Inflammatory macrophage treated with lipopolysaccharide for 4 hours (primary cell): ENCODE measurements at places on chromosomes 11 and 22.
A peak's percentile ranks its signal among the peaks of the same experiment; 100 is the strongest.

GRCh38 chr11:66335531-66336233, 552 bp downstream of the RIN1 start:
- no peak for DNase-seq

- DNase-seq: peak; percentile 10
These were observed 11.7 kb downstream of the APIP start for GRCh38 chr11:34904421-34904955.

DNA sequence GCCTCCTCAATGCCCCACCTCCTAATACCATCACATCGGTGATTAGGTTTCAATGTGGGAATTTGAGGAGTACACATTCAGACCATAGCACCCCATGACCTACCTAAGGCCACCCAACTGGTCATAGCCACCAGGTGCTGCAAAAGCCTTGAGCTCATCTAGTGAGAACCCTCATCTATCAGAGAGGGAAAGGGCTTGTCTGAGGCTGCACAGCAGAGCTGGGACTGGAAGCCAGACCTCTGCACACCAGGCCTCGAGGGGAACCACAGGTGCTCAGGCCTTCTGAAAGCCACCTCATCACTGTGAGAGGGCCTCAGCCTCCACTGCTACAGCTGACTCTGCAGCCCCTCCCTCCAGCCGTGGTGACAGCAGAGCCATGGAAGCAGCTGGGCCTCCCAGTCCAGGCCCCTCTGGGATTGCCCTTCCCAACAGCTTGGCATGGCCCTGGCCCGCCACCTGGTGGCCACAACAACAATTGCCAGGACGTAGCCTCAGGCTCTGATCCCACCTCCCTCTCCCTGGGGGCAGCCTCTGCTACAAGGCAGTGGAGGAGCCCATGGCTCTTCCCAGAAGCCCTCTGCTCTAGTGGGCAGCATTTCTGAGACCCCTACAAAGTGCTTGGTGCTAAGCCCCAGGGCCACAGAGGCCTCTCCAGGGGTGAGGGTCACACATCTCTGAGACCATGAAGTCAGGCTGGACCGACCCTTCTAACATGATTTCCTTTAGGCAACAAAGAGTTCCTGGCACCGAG, 41.0 kb upstream of the PRDM11 start:
- DNase-seq: peak; percentile 61

- no peak for DNase-seq
These were observed 77.9 kb downstream of the SIK3 start for GRCh38 chr11:117020287-117020686.

- no peak for DNase-seq
These were observed 1.2 kb downstream of the EPS8L2 start for GRCh38 chr11:706957-707816.

DNA sequence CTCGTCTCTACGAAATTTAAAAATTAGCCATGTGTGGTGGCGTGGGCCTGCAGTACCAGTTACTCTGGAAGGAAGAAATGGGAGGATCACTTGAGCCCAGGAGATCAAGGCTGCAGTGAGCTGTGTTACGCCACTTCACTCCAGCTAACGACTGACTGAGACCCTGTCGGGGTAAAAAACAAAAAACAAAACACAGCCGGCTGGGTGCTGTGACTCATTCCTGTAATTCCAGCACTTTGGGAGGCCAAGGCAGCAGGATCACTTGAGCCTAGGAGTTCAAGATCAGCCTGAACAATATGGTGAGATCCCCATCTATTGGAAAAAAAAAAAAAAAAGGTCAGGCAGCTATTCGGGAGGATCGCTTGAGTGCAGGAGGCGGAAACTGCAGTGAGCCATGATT, 2.4 kb downstream of the PAFAH1B2 start:
- DNase-seq: no peak

DNA sequence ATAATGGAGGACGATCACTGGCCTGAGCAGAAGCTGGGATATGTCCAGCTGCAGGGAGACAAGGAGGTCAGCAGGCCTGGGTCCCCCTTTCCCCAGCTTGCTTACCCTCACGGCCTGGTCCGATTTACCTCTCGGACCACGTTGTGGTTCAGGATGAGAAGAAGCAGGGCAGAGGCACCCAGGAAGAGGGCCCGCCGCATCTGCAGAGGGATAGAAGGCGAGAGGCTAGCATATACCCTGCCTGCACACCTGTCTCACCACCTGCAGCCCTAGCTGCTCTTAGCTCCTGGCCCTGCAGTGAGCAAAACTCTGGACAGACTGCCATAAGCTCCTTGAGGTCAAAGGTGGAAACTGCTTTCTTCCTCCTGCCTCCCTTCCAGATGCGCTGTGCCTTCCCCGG, 1.3 kb downstream of the RNF215 start:
- DNase-seq: no peak

DNA sequence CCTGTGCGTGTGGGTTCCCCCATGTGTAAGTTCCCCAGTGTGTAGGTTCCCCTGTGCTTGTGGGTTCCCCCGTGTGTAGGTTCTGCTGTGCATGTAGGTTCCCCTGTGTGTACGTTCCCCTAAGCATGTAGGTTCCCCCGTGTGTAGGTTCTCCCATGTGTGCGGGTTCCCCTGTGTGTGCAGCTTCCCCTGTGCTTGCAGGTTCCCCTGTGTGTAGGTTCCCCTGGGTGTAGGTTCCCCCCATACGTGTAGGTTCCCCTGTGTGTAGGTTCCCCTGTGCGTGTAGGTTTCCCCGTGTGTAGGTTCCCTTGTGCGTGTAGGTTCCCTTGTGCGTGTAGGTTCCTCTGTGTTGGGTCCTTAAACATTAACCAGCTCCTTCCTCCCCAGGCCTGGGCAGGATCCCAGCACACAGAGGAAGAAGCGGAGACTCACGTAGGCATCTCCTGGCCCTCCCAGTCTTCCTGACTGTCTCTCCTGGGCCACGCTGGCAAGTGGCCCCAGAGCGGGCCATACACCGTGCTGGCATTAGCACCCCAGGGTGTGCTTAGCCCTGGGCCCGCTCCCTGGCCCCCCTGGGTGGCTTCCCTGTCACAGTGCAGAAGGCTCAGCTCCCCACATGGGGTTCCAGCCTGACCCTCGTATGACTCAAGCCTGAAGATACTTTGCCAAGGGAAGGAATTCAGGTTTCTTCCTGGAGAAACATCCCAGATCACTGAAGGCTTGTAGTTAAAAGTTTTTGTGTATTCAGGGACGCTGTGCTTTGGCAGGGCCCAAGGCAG, 2.8 kb upstream of the GRAMD4 start:
- no peak for DNase-seq
